ENCODE measurements at places on chromosomes 7 and 10.
A peak's percentile ranks its signal among the peaks of the same experiment; 100 is the strongest.

GRCh38 chr7:50808282-50808888 lies 25.7 kb upstream of the GRB10 start:
- no peak for DNase-seq

GRCh38 chr7:95901006-95901405 lies 128.7 kb downstream of the DYNC1I1 start:
- no peak for DNase-seq

GRCh38 chr7:155248366-155248756 lies 49.3 kb upstream of the INSIG1 start:
- DNase-seq, result no peak

GRCh38 chr10:14047431-14047830 lies 283.3 kb downstream of the FRMD4A start:
- no peak for DNase-seq

DNA sequence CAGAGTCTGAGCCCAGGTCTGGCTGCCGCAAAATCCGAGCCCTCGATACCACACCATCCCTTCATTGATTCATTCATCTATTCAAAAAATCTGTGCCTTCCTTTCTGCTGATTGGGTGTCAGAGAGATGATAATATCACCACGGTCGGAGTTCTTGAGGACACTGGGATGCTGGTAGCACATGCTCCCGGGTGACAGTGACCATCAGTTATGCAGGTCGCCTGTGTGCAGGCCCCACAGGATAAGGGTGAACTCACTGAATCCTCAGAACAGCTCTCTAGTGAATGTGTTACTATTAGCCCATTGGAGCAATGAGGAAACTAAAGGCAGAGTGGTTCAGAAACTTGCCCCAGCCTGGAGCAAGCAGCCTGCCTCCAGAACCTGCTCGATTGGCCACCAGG lies 145.1 kb downstream of the SLIT1 start:
- no peak for DNase-seq

- DNase-seq, result no peak
Measured at GRCh38 chr7:36023033-36023560, 130.0 kb upstream of the EEPD1 start.

DNA sequence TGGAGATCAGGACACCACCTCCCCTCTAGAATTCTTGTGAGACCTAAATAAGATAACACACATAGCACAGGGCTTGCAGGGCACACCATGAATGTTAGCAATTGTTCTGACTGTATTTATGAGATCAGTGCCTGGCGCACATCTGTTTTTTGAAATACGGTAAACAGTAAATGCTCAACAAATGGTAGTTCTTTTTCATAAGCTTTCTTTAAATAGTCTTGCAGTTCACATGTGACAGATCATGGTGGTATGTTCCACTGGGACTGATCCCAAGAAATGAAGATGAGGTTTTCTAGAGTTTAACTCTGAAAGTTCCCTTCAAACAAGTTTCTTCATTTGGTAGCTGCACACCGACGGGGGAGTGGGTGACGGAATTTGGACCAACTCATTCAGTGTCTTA lies 34.8 kb downstream of the CREB5 start:
- no peak for DNase-seq

DNA sequence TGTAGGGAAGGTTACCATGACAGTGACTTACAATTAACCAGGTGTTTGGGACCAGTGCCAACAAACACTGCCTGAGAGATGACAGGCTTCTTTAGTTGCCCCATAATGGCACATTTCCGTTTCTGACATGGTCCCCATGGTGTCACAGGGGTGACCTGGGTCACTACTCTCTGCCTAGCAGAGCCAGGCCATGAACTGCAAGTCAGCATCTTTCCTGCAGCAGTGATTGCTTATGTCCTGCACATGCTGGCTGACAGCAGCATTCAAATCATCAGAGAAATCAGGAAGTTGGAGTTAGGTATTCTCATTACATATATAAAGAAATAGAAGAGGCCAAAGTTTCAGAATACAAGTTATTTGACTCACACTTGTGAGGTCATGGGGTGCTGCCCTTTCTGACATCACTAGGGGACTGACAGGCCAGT lies 47.1 kb upstream of the ZNRF2 start:
- no peak for DNase-seq

DNA sequence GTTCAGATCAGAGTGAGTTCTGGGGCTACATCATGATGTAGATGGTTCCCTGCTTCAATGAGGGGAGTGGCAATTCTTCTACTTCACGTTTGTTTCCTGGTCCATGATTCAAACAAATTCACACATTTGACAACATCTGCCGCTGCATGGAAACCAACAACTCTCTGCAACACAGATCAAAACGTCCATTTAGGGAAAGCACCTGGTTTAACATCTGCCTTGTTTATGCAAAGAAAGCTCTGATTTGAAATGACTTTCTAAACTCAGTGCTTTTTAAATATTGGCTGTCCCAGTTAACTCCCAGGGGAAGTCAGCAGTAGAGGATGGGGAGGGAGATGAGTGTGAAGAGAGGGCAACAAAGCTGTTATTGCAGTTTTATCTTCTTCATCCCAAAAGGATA lies 93.8 kb downstream of the GAD2 start:
- DNase-seq, result no peak

DNA sequence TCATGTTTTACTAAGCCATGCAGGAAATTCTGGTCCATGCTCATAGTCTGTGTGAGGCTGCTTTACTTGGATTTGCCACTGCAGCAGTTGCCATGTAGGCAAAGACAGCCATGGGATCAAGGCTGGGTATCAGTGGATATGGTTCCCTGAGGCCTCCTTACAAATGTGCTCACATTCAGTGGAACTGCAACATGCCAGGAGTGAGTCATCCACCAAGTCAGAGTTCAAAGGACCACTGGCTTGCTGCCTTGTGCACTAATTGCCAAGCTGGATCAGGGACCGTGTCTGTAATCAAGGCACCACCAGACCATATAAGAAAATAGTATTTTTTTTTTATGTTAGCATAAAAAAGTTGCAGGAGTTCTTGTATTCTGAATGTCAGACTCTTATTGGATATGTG lies 101.0 kb downstream of the CDCA7L start:
- no peak for DNase-seq

DNA sequence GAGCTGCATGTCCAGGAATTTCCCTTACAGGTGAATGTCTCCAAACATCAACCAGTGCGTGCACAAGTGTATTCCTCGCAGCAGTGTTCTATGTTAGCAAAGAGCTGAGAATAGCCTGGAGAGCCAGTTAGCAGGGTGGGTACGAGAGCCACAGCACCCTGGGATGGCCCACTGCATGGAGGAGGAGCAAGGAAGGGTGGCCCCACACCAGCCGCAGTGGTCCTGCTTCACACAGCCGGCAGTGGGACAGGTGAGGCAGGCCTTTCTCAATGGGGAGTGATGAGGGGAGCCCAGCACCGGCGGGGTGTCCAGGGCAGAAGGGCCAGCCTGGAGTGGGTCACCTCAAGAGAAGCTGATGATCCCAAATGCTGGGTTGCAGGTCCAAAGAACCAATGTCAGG lies 240.7 kb downstream of the TCERG1L start:
- no peak for DNase-seq

DNA sequence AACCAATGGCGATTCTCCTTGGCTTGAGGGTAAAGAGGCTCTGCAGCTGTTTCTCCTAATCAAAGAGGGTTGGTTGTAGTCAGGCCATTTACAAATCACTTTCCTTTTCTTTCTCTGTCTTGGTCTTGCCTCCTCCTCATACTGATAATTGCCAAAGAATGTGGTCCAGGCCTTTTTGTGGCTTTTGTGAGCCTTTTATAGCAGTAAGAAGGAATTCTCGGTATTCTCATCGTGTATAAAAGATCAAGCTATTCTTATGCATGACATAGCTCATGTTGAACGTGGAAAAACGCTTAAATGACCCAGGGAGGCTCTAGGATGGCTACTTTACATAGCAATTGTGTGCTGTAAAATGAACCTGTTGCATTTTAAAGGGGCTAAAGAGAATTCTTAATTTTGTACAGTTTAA lies 62.6 kb downstream of the RBM20 start:
- DNase-seq, result no peak

DNA sequence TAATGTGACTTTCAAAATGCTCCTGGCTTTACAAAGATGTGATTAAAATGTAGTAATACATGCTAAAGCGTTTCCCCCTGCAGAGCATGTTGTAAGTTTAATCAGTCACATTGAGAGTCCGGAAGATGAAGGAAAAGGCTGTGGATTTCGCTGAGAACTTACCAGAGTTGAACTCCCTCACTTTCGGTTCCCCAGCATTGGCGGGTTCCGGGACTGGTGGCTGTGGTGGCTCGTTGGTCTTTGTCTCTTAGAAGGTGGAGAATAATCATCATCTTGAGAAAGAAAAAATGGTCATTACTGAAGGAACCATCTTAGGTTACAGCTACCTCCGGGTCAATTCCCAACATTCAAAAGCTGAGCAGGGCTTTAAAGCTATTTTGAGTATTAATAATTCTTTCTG lies 9.6 kb upstream of the NUPR2 start:
- no peak for DNase-seq

DNA sequence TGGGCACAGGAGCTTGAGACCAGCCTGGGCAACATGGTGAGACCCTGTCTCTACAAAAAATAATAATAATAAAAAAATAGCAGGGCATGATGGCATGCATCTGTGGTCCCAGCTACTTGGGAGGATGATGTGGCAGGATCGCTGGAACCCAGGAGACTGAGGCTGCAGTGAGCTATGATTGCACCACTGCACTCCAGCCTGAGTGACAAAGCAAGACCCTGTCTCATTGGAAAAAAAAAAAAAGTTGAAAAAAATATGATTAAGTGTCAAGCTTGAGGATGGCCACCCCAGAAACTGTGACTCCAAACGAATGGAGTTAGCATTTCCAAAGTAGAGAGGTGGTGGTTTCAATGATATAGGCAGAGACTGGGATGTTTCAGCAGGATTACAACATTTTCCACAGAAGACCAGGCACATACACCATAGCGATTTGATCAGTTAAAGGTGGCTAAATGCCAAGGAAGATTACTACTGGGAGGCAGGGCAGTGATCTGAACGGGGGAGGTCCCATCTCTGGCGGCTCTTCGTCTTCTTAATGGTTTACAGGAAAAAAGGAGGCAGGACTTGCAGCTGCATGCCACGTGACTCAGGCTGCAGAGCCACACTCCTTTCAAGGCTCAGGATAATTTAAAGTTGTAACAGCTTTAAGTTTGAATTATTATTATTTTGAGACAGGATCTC lies 250.6 kb upstream of the GALNT17 start:
- DNase-seq, result no peak

- peak; percentile 37 for DNase-seq
Measured at GRCh38 chr10:95445837-95446486, 115.2 kb downstream of the SORBS1 start.

GRCh38 chr7:79502151-79502550 lies 48.7 kb upstream of the MAGI2 start:
- no peak for DNase-seq

DNA sequence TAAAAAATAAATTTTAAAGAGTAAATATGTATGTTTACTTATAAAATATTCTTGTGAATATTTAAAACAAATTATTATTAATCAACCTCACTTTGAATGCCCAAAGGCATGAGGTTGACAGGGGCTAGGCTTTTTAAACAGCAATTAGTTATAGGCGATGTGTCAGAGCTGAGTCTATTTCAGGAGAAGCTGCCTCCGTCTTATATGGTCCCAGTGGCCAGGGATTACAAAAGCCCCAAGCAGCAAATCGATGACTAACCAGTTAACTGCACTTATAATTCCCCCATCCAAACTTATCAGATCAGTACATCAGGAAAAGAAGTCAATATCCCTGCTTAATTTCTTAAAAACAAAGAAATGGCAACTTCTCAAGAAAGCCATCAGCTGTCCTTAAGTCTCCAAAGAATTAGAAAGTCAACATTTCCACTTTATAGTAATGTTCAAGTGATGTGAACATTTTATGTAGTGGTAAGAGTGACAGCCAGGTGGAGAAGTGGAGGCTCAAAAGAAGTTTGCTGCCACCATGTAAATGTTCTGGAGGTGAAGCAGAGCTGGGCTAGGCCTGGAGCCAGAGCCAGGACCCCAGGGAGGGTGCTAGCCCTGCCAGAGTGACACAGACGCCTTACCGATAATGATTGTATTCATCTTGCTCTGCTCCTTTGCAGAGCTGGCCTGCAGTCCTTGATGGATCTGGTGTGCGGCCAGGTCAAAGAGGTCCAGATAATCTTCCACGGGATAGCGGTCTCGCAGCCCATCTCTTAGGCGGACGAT lies 51.5 kb downstream of the CHST15 start:
- no peak for DNase-seq

GRCh38 chr10:118978316-118978997 lies 51.1 kb upstream of the NANOS1 start:
- DNase-seq, result no peak

DNA sequence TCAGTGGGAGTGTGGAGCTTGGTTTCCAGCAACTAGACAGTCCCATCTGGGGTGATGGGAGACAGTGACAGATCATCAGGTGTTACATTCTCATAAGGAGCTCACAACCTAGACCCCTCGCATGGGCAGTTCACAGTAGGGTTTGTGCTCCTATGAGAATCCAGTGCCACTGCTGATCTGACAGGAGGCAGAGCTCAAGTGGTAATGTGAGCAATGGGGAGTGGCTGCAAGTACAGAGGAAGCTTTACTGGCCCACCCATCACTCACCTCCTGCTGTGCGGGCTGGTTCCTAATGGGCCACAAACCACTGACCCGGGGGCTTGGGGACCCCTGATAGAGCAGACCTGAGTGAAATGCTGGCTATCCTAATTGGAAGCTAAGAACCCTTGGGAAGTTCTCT lies 242.8 kb downstream of the BAMBI start:
- DNase-seq, result no peak

Data from DMS79 (cell line).